Heart right ventricle (tissue), 16 donors: ENCODE measurements at places on chromosomes 3 and 15. TPM values are rescaled to one million over a fixed set of nuclear protein-coding genes. Genes with fewer than 3 reads are reported as not detected.

DNA sequence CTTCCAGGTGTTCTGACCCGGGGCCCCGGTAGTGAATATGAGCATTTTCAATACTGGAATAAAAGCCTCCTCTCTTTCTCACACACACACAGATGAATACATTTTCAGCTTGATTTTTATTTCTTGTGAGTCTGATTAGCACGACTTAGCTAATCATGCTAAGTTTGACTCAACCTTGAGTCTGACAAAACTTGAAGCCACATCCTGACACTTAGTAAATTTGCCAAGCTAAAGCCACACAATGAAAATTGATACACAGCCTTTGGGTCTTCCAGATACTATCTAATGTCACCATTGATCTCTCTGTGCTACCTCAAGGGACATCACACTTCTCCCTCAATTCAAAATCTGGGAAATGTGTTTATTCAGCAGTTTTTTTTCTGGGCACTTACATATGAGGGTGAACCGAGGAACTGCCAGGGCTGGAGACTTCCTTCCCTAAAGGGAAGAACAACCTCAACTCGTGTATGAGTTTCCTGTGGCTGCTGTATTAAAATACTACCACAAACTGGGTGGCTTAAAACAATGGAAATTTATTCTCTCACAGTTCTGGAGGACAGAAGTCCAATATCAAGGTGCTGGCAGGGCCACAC, 18.6 kb downstream of the TMEM266 start:
- DNase-seq = no peak

DNA sequence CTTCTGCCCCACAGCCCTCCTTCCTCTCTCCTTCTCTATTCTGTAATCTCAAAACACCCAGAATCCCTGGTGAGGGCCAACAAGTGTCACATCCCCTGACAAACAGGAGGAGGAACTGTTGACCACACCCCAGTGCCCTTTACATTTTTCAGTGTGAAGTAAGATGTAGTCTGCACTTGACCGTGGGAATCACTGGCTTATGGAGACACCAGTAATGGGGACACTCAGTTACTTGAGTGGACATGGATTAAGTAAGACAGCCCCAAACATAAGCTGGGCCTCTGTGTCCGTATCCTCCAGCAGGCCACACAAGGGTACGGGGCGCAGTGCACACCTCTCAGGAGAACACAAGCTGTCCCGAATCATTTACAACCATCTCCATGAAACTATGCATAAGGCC, 28.4 kb upstream of the LIMD1 start:
- no peak for DNase-seq

- no peak for DNase-seq
Observed at GRCh38 chr3:182794455-182795388, 1.4 kb downstream of the ATP11B start.

- no peak for DNase-seq
Observed at GRCh38 chr15:94610069-94610468, 378.7 kb downstream of the MCTP2 start.

The GOLGA6D gene
- not detected for total RNA-seq

The PLSCR5 gene
- total RNA-seq = not detected

The AGTR1 gene
- 0.98 TPM for total RNA-seq

DNA sequence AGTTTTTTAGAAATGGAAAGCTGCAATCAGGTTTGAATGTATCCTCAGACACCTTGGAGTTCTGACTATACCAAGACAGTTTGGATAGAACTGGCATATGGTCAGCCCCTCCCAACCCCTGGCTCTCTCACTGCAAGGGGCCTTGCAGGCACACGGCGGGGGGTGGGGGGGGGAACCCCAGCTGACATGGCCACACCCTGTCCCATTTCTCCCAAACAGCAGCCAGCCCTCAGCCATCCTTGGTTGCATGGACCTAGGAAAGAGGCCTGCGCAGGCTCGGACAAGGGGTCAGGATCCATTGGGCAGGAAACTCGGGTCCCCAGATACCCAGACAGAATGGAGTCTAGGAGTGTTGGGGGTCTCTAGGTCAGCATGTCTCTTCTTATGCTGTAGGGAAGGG, 14.5 kb downstream of the CAND2 start:
- DNase-seq = no peak
